ENCODE measurements at places on chromosomes 13 and 19.

DNA sequence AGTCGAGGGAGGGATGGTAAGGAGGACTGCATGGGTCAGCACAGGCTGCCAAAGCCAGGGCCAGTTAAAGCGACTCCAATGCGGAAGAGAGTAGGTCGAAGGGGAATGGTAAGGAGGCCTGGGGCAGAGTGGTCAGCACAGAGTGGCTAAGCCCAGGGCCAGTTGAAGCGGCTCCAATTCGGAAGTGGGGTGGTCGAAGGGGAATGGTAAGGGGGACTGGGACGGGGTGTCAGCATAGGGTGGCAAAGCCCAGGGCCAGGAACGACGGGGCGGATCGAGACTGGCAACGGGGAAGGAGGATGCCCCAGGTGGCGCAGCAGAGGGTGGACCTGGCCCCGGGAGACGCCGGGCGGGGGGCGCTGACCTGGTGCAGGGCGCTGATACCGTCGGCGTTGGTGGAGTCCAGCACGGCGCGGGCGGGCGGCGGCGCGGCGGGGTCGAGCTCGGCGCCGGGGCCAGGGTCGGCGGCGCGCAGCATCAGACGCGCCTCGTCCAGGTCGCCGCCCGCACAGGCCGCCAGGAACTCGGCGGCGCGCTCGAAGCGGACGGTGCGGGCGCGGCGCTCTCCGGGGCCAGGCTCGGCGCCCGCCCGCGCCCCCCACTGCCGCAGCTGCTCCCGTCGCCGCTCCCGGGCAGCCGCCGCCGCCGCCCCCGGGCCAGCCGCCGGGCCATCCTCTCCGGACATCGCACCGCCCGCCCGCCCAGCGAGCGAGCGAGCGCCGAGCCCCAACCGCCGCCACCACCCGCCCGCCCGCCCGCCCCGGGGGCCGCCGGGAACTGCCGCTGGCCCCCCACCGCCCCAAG lies at the start of gene PPP1R12C:
Gene PPP1R12C, minus strand, starts transcription at position 779 of the 804 bp plus-strand sequence. Its CDS starts 94 bp downstream, at position 685.
- no peak for DNase-seq

- DNase-seq: no peak
Measured at GRCh38 chr13:41019011-41019487, at the start of gene ELF1. Gene ELF1, minus strand, starts transcription at chr13:41019316. Its CDS starts 37,262 bp downstream, at chr13:40982054.

DNA sequence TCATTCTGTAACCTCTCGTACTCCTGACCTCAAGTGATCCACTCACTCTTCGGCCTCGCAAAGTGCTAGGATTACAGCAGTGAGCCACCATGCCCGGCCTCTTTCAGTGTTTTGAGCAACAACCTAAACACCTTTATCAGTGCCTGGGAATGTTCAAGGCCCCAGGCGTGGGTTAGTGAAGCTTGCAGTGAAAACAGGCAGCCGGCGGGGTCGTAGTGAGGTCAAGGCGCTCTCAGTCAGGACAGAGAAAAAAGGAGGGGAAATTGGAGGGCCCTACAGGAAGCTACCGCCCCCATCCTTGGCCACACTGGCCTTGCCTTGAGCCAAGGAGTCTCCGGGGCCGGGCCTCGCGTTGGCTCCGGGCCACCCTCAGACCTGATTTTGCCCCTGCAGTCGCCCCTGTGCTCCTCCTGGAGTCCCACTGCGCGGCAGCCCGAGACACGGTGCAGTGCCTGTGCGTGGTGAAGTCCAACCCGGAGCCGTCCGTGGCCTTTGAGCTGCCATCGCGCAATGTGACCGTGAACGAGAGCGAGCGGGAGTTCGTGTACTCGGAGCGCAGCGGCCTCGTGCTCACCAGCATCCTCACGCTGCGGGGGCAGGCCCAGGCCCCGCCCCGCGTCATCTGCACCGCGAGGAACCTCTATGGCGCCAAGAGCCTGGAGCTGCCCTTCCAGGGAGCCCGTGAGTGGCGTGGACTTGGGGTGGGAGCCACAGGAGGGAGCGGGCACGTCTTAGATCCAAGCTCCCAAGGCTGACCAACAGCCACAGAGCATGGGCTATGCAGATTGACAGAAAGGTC lies 17.7 kb downstream of the MAG start:
- no peak for DNase-seq

GRCh38 chr13:30577401-30577852 lies 40.3 kb upstream of the USPL1 start:
- DNase-seq: no peak

DNA sequence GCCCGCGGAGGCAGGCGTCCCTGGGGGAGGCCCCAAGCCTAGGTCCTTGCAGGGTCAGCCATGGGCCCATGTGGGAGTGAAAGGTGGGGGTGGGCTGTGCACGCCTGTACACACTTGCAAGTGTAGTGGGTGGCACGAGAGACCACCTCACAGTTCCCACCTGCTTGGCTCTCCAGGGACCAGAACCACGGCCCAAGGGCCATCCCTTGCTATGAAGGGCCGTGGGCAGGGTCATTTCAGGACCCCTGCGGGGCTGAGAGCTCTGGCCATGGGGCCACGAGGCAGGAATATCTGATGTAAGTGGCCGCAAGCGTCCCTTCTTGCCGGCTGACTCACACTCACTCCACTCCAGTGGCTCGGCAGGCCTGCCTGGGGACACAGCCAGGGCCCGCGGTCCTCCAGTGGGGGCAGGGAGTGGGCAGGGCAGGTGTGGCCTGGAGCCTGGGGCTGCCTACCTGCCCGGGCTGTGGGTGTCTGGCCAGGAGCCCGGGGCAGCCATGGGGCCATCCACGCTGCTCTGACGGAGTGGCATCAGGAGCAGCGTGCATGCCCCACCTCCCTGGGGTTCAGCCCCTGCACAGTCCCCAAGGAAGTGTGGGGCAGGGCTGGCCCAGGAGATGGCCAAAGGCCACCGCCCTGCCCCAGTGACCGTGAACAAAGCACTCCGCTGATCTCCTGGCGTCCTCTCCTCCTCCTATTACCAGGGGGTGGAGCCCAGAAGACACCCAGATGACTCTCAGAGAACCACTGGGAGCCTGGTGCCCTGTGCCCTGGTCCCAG lies 8.6 kb upstream of the MKNK2 start:
- DNase-seq: no peak

GRCh38 chr13:23828086-23828485 lies 61.1 kb downstream of the MIPEP start:
- no peak for DNase-seq

DNA sequence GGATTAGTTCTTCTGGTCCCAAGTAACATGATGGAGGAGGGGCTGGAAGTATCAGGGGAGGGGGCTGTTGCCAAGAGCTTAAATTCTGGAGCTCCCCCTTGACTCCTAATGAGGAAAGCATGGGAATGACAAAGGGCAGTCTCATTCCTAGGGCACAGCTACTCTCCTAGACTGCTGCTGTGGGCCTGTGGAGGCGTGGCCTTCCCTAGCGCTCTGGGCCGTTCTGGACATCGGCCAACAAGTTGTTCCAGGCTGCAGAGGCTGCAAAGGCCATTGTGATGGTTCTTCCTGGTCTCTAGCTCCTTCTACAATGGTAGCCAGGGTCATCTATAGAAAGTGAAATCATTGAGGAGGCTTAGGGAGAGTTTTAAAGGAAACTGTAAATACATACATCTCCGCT lies 916.6 kb downstream of the DIAPH3 start:
- no peak for DNase-seq

- DNase-seq: no peak
Measured at GRCh38 chr13:30846866-30847265, 59.2 kb upstream of the MEDAG start.

DNA sequence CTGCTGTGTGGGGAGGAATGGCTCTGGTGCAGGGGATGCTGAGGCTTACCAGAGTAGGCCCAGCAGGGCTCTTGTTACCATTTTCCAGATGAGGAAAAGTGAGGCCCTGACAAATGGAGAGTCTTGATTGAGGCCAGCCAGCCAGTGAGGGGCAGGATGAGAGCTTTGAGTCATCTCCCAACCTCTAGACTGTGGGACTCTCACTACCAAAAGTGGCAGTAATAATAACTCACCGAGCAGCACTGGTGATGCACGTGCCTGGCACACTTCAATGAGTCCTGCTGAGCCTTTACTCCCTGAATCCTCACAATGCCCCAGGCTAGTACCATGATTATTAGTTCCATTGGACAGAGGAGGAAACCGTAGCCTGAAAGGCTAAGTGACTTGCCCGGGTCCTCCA lies 7.8 kb downstream of the CIC start:
- DNase-seq: no peak

GRCh38 chr13:97627566-97627965 lies 193.6 kb downstream of the RAP2A start:
- no peak for DNase-seq

GRCh38 chr13:41244556-41244955 lies 18.8 kb downstream of the MTRF1 start:
- DNase-seq: no peak

DNA sequence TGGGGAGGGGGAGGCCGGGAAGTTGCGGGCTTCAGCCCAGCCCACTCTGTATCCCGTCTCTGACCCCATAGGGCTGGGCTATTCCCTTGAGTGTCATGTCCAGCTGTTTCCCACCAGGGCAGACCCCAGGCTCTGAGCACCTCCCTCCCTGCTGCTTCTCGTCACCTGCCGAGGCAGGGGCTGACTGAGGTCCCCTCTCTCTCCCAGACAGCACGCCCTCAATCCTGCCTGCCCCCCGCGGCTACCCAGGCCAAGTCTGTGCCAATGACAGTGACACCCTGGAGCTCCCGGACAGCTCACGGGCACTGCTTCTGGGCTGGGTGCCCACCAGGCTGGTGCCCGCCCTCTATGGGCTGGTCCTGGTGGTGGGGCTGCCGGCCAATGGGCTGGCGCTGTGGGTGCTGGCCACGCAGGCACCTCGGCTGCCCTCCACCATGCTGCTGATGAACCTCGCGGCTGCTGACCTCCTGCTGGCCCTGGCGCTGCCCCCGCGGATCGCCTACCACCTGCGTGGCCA lies 625 bp downstream of the F2RL3 start:
- DNase-seq: no peak

DNA sequence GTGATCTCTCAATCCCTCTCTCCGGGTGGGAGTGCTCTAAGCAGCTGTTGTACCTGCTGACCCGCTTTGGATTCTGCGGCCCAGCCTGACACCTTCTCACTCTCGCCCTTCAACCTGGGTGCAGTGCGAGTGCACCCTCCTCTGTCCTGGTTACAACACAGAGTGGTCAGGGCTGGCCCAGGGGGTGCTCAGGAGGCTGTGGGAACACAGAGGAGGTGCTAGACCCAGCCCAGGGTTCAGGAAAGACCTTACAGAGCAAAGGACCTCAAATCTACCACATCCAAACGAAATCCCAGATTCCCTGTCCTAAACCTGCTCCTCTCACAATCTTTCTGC lies 23.7 kb downstream of the ZNF175 start:
- DNase-seq: no peak

GRCh38 chr13:27194895-27195764 lies 23.5 kb upstream of the USP12 start:
- DNase-seq: no peak
